ENCODE measurements at places on chromosomes 5 and 9. TPM values are rescaled to one million over a fixed set of nuclear protein-coding genes. Genes with fewer than 3 reads are reported as not detected.

- no peak for DNase-seq
Measured at GRCh38 chr9:95771556-95772246, 103.8 kb upstream of the ERCC6L2 start.

GRCh38 chr9:32161209-32161608 lies 223.2 kb upstream of the ACO1 start:
- no peak for DNase-seq

DNA sequence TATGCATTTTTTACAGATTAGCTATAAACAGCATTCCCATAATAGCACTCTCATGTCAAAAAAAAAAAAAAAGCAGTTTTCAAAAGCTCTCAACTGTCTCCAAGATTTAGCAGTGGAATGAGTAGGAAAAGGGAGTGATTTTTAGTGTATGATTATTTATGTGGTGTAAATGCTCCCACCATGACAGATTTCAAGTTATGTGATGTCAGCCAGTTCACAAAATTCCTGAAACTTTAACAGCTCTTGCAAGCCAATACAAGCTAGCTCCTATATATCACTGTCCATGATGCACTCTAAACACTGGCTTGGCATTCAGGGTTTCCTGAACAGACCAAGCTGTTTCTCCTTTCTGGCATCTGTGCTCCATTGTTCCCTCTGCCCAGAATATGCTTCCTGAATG lies 7.9 kb upstream of the ANKDD1B start:
- DNase-seq: no peak

DNA sequence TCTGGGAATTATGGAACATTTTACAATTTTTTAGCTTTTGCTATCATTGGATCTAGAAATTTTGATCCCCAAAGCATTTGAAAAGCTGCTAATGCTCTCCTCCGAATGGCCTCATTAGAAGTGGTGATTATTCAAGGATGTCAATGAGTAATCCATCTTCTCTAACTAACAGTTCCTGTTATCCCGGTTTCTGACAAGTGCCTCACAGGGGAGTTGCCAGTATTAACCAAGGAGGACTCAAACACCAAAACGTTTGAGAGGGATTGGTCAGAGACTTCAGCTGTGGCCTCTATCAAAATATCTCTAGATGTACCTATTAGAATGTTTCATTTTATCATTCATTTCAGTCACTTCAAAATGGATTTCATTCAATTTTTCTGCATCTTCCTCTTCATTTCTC lies 208.3 kb upstream of the ITGA1 start:
- no peak for DNase-seq

The FAM78A gene
- 0.82 TPM for total RNA-seq

The LRRC70 gene
- 3.7 TPM for total RNA-seq

Measured in frontal cortex (tissue), 4 donors.